Gastroesophageal sphincter (tissue), 4 donors: ENCODE measurements at places on chromosomes 5 and 9. TPM values are rescaled to one million over a fixed set of nuclear protein-coding genes. Genes with fewer than 3 reads are reported as not detected.
A peak's percentile ranks its signal among the peaks of the same experiment; 100 is the strongest.

Gene CDH6
- total RNA-seq, result 10.9 TPM

DNA sequence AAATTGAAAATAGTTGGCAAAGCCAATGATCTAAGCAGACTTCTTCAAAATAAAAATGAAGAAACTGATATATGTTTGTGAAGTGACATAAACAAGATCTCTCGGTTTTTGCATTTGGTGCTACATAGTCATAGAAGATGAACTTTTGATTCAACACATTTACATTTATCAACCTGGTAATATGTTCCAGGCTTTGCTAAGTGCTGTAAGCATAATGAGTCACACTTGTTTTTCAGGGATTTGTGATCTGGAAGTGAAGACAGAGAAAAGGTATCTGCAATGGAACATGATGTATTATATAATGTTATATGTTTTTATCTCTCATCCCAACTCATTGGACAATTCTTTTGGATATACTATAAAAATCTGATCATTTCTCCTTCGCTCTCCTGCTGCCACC lies 801.4 kb downstream of the BRINP1 start:
- no peak for ATAC-seq

GRCh38 chr5:172451771-172452197 lies 2.5 kb downstream of the SH3PXD2B start:
- peak; percentile 57 for ATAC-seq

DNA sequence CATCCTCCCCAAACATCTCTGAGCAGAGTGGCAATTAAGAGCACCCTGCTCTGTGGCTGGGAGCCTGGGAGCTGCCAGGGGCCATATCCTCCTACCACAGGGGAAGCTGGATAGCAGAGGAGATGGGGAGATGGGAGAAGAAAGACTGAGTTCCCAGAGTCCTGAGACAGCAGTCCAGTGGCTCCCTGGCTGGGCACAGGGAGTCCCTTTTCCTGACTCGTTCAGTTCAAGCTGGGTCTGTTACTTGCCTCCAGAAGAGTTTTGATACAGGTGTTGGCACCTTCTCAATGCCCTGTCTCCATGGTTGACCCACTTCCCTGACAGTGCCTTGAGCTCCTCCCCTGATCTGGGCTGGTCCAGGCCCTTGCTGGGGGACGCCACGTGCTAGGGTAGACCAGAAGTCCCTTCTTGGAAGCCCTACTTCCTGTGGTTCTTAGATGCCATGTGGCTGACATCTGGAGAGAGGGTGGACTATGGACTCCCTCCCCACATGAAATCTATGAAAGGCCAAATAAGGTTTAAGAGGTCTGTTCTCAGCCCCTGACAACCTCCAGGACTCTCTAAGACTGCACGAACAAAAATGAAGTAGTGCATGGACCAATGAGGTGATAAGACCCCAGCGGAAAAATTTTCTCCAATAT lies 166.2 kb downstream of the AUH start:
- no peak for ATAC-seq

Gene CARD9
- total RNA-seq, result 2.3 TPM

Gene NSUN2
- total RNA-seq, result 34.0 TPM

DNA sequence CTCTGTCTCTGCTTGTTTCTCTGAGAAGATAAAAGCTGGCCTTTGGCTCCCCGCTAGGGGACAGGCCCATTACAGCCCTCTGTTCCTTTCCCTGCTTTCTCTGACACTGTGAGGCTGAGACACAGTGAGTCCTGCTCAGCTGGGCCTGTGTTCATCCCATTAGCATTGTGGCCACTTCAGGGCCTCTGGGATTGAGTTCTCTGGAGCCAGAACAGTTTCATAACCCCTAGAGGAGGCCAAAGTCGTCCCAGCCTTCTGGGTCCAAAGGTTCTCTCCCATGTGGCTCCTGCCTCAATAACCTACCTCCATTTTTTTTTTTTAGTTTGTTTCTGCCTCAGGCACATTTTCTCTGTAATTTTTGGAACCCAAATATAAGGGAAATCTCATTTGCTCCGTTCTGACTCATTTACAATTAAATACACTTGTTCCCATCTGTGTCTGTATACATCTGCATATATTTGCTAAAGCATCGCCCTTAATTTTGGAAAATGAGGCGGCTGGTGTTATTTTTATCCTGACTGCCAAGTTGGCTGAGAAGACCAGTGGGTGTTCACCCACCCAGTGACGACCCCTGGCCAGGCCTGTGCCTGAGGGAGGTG lies 27.3 kb upstream of the CTNNA1 start:
- ATAC-seq, result peak; percentile 61

DNA sequence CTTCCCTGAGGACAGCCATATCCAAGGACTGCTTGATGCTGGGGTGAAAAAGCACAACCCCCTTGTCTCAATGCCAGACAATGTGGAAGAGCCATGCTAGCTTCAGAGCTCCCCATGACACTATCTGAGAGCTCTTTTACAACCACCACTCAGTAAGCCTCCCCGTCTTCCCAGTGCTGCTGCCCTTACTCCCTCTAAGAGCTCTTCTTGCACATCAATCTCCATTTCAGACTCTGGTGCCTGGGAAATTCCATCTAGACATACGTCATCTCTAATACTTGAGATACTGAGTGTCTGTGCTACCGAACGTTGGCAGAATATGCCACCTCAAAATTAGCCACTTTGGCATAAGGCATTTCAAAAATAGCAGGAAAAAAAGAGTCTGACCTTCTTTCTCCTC lies 94.5 kb downstream of the EDIL3 start:
- no peak for ATAC-seq

Gene IRX1
- total RNA-seq, result not detected

Gene WNT8A
- total RNA-seq, result not detected

GRCh38 chr9:136896027-136896426 lies 9.7 kb downstream of the TRAF2 start:
- ATAC-seq, result no peak

Gene ADRA1B
- total RNA-seq, result 3.4 TPM

Gene IL31RA
- total RNA-seq, result 0.13 TPM

GRCh38 chr5:53405396-53405795 lies 75.0 kb upstream of the FST start:
- no peak for ATAC-seq

DNA sequence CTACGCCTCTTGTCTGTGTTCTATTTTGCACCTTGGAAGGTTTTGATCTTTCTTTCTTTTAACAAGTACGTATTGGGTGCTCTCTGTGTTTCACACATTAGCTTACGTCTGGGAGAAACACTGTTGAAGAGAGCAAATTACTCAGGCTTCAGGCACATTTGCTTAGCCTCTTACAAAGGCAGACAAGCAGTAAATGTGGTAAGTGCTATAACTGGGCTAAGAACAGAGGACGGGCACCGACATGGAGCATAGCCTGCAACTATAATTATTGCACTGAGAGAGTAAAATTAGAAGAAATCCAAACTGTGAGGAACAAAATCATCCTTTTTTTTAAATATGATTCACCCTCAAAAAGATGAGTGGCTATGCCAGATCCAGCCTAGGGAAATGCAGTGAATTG lies 9.4 kb upstream of the PARP8 start:
- no peak for ATAC-seq

GRCh38 chr5:111930905-111931461 lies 174.0 kb upstream of the NREP start:
- no peak for ATAC-seq

Gene MARVELD2
- 2.2 TPM for total RNA-seq

Gene PTGDS
- total RNA-seq, result 132 TPM

GRCh38 chr5:39850291-39850690 lies 425.5 kb upstream of the DAB2 start:
- ATAC-seq, result no peak

- ATAC-seq, result no peak
These were observed 16.0 kb downstream of the ERP44 start for GRCh38 chr9:100082782-100083181.

Gene ABLIM3
- 20.4 TPM for total RNA-seq

GRCh38 chr9:98736226-98736625 lies 27.5 kb upstream of the GABBR2 start:
- ATAC-seq, result no peak

Gene NAIP
- 17.6 TPM for total RNA-seq

DNA sequence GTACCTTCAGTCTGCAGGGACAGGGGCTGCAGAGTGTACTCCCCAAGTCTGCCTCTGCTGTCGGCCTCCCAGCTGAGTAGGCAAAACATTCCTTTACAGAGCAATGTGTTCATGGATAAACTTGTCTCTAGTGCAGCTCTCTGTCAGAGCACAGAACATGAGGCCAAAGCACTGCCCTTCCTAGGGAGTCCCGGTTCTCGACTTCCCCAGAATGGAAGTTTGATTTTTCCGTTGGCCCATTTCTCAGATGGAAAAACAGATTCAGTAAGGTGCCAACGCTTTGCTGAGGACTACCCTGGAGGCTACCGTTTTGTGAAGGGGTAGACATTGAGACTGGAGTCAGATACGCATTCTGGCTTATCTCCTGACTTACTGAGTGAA lies 422 bp upstream of the TRIM32 start:
- peak; percentile 37 for ATAC-seq

GRCh38 chr5:38373743-38374142 lies 115.4 kb downstream of the EGFLAM start:
- no peak for ATAC-seq

- no peak for ATAC-seq
These were observed 279.0 kb downstream of the AUH start for GRCh38 chr9:91082731-91083130.

GRCh38 chr5:93277051-93277450 lies 304.0 kb downstream of the NR2F1-AS1 start:
- no peak for ATAC-seq

GRCh38 chr9:137194388-137194787 lies 5.9 kb downstream of the SSNA1 start:
- ATAC-seq, result no peak
